ENCODE measurements at places on chromosomes 7 and 10. TPM values are rescaled to one million over a fixed set of nuclear protein-coding genes. Genes with fewer than 3 reads are reported as not detected.

- H3K36me3 ChIP-seq = no peaks in the 10 kb centered on the region
- no peaks in the 10 kb centered on the region for H3K4me1 ChIP-seq
- no peak overlapping the region for H3K27ac ChIP-seq
- no peak overlapping the region for H3K4me3 ChIP-seq
- no peak for DNase-seq
- no peaks in the 10 kb centered on the region for H3K27me3 ChIP-seq
These were observed 87.3 kb downstream of the PALS2 start for GRCh38 chr7:24660546-24660945.

DNA sequence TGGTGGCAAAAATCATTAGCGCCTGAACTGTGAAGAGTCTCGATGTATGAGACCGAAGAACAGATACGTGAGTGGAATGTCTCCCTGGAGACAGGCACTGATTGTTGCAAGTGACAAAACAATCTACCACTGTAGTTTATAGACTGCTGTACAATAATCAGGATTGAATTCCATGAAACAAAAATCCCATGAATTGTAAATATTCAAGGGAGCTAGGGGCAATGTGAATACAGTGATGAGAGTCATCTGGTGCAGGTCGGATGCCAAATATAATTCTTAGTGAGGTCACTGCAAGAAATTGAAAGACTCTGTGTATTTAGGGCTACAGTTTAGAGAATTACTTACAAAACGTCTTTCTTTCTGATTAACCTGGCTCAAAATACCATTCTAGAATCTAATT is 594.4 kb upstream of the VSTM2A start:
- H3K27ac ChIP-seq = no peak overlapping the region
- H3K27me3 ChIP-seq = no peaks in the 10 kb centered on the region
- H3K4me3 ChIP-seq = no peak overlapping the region
- no peak for DNase-seq
- H3K36me3 ChIP-seq = no peaks in the 10 kb centered on the region

GRCh38 chr10:74624501-74624900 is 201.9 kb upstream of the KAT6B start:
- H3K4me3 ChIP-seq = no peak overlapping the region
- H3K4me1 ChIP-seq = no peaks in the 10 kb centered on the region
- H3K36me3 ChIP-seq = peaks cover 12% of the 10 kb centered on the region
- H3K27ac ChIP-seq = no peak overlapping the region
- H3K27me3 ChIP-seq = no peaks in the 10 kb centered on the region

GRCh38 chr7:34895202-34895601 is 142.1 kb downstream of the DPY19L1 start:
- DNase-seq = no peak
- no peak overlapping the region for H3K27ac ChIP-seq
- H3K36me3 ChIP-seq = no peaks in the 10 kb centered on the region
- H3K4me1 ChIP-seq = no peaks in the 10 kb centered on the region
- H3K27me3 ChIP-seq = no peaks in the 10 kb centered on the region

DNA sequence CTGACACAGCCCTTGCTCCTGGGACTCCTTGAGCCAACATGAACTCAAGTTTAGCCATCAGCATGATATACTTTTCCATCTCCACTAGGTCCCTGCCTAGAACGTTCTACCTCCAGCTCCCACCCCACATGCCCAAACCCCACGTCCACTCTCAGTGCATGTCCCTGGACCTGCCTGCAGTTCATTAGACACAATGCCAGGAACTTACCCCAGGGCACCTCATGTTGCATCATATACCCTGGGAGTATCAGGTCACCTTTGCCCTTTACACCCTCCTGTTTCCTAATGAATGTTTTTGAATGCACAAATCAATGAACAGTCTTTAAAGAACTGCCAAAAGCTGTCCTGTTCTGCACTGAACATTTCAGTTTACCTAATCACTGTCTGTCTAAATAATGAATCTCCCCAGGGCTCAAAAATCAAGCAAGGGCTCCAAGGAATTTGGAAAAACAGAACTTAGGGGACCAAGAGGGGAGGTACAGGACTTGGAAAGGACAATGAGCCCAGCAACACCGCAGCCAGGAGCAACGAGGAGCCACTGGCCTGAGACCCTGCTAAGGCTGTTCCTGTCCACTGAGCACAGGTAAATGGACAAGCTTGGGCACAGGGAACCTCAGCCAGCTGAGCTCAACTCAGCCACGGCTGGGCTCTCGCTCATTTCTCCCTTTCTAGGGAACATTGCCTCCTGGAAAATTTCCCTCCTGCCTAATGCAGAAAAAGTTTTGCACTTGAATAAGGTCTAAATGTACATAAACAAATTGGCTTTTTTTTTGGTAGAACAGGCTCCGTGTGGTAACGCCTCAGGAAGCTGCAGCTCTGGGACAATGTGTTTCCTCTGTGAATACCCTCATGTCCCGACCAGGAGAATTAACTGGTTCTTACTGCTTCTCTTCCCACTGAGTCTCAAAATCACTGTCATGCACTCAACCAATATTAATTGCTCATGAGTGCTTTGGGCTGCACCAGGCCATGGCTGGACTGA is 7.4 kb downstream of the MAT1A start:
- H3K27me3 ChIP-seq = no peaks in the 10 kb centered on the region
- H3K4me1 ChIP-seq = no peaks in the 10 kb centered on the region
- H3K4me3 ChIP-seq = no peak overlapping the region
- H3K36me3 ChIP-seq = no peaks in the 10 kb centered on the region
- DNase-seq = no peak

DNA sequence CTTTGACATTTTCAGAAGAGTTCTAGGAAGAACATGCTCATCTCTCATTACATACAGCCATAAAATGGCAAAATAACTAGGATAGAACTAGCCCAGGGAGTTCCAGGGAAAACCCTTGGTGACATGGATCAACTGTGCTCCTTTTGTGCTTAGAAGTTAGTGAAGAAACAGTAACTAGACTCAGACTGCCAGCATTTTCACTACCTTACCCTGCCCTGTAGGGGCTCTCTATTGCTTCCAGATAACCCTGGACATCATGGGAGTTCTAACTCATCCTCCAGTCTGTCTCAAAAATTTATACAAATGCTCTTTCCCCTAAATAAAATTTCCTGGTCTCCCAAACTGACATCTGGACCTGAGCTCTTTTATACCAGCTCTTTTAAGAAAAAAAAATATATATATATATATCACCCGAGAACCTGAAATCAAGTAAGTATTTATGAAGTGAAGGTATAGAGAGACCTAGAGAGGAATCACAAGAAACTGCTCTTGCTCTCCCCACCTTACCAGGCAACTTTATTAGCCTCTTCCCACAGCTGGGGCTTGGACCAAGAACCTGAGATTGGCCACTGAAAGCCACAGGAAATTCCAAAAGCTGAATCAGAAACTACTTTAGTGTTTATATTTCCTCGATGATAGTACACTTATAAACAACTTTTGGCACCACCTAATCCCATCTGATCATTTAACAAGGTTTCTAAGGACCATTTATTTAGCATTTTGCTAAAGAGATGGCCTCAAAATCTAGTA is 101.4 kb downstream of the RELN start:
- DNase-seq = no peak
- H3K4me3 ChIP-seq = no peak overlapping the region
- H3K36me3 ChIP-seq = no peaks in the 10 kb centered on the region
- H3K27ac ChIP-seq = no peak overlapping the region

GRCh38 chr7:45890902-45891461 is 2.7 kb downstream of the IGFBP1 start:
- DNase-seq = peak; percentile 26
- H3K27ac ChIP-seq = no peak overlapping the region
- peaks cover 20% of the 10 kb centered on the region for H3K27me3 ChIP-seq
- no peaks in the 10 kb centered on the region for H3K4me1 ChIP-seq

- no peaks in the 10 kb centered on the region for H3K27me3 ChIP-seq
- DNase-seq = no peak
- no peaks in the 10 kb centered on the region for H3K4me1 ChIP-seq
- no peak overlapping the region for H3K4me3 ChIP-seq
- no peak overlapping the region for H3K27ac ChIP-seq
These were observed 491.8 kb upstream of the TPK1 start for GRCh38 chr7:145327646-145328045.

DNA sequence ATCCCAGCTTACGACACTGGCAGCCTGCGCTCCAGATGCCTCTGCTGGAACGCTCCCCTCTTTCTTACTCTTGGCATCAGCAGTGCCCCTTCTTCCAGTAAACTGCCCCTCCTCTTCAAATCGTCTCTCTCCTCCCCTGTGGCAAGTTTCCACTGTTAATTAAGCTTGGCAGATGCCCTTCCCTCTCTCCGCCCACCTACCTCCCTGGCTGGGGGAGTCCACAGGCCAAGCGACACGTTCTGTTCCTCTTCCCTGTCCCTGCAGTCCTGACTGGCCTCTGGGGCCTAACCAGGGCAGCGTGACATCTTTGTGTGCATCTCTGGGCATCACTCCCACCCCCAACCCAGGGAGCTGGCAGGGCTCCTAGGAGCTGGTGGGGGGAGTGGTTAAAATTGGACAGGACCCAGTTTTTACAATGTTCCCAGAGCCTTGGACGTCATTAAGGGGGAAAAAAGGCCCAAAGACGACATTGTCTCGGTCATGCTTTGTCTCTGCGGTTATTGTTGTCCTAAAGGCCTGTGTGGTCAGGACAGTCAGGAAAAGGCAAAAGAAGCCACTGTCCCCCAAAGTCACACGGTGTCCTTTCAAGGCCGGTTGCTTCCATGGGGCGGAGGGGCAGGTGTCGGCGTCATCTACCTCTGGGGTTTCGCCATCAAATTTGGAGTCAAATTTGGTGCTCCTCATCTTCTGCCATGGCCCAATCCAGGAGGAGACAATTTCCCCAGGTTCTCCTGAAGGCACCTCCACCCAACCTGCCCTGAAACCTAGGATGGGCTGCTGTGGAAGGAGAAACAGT is 54.2 kb downstream of the DLG5 start:
- no peak overlapping the region for H3K4me3 ChIP-seq
- no peak for DNase-seq
- H3K36me3 ChIP-seq = no peaks in the 10 kb centered on the region
- H3K27ac ChIP-seq = no peak overlapping the region

DNA sequence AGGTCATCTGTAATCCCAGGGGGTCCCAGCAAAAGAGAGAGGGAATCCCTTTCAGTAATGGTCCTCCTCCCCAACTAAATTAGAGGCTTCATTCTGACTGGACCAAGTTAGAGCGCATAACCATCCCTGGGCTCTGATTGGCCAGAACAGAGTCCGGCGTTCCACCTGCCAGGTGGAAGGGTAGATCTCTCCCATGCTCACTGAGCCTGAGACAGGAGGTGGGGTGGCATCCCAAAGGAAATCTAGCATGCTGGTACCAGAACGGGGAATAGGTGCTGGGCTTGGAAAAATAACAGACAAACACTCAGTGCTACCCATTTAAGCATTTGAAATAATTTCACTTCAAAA is 21.0 kb upstream of the TSPAN33 start:
- H3K36me3 ChIP-seq = no peaks in the 10 kb centered on the region
- no peak for DNase-seq
- no peak overlapping the region for H3K4me3 ChIP-seq

DNA sequence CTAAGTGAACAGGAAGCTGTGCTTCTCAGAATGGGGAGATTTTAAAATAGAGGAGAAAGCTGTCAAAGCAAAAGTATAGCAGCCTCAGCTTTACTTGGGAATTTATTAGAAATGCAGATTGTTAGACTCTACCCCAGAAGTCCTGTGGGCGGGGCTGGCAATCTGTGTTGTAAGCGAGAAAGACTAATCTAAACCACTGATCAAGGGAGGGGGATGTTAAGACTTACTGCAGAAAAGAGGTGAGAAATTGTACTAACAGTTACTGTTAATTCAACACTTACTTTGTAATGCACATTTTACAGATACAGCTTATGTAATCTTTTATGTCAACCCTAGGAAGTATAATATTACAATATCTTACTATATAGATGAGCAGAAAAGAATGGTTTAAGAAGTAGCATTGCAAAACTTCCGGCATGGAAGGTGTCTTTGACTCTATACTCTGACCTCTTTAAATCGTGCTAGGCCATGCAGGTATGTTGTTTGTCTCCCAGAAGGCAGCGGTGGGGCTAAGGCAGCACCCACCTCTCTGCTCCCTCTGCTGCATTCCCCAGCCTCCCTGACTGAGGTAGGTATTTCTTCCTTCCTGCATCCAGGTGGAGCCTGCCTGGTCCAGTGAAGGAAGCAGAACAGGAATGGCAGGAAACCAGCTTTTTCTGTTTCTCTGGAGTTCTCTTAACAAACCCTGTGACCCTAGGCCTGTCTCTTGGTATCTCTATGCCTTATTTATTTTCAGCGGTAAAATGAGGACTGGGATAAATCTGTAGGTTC is 462.2 kb downstream of the AUTS2 start:
- H3K36me3 ChIP-seq = no peaks in the 10 kb centered on the region
- no peaks in the 10 kb centered on the region for H3K4me1 ChIP-seq
- no peak for DNase-seq

- no peak overlapping the region for H3K27ac ChIP-seq
- no peaks in the 10 kb centered on the region for H3K36me3 ChIP-seq
- no peaks in the 10 kb centered on the region for H3K4me1 ChIP-seq
- H3K27me3 ChIP-seq = no peaks in the 10 kb centered on the region
These were observed 108.7 kb upstream of the PRR15 start for GRCh38 chr7:29454899-29455451.

The BEND7 gene
- polyA plus RNA-seq = not detected

The CYP3A4 gene
- polyA plus RNA-seq = not detected

The C10orf67 gene
- 0.31 TPM for polyA plus RNA-seq

The CALML5 gene
- polyA plus RNA-seq = not detected

The SNX10 gene
- polyA plus RNA-seq = 27.9 TPM

The SLC18A3 gene
- not detected for polyA plus RNA-seq
